ENCODE measurements at places on chromosomes 1 and 21.

DNA sequence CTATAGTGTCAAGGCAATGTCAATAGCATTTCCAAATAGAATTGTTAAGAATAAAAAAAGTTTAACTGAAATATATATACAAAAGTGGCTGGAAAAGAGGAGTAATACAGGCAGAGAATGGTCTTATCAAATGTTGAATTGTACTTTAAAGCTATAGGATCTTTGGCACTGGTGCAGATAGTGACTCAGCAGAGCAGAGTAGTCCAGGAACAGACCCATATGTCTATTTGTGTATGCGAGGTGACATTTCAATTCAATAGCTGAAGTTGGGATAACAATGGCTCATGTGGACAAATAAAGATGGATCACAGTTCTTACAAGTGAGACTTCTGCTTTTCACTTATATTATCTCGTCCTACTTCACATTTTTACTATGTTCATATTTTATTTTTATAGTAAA is 543.0 kb upstream of the B3GALT2 start:
- no peak for DNase-seq

DNA sequence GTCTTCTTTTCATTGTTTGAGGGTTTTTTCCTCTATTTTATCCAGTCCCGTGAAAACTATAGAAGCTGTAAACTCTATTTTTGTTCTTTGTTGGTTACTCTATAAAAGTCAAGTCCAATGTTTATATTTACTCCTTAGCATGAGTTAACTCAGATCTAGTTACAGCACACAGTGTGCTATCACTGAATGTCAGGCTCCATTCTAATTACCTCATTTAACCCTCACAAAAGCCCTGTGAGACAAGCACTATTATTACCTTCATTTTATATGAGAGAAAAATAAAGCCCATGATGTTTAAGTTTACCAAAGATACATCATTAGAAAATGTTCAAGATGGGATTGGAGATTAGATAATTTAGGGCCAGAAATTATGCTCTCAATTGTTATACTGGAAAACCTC is 251.4 kb upstream of the SNX7 start:
- DNase-seq, result no peak

DNA sequence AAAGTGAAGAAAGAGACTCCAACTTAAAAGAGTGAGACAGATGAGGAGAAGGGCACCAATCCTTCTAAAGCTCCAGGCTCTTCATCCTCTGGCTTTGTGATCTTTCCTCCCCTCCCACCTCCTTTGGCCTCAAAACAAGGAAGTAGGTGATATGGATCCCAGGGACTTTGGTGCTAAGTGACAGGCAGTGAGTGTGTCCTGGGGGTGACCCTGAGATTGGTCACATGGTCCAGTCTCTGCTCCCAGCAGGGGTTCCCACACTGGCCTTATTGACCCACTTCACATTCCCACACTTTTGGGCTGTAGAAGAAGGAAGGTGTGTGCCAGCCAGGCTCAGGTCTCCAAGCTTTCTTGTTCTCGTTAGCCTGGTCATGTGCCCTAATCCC is 401.2 kb upstream of the PROX1 start:
- DNase-seq, result no peak

DNA sequence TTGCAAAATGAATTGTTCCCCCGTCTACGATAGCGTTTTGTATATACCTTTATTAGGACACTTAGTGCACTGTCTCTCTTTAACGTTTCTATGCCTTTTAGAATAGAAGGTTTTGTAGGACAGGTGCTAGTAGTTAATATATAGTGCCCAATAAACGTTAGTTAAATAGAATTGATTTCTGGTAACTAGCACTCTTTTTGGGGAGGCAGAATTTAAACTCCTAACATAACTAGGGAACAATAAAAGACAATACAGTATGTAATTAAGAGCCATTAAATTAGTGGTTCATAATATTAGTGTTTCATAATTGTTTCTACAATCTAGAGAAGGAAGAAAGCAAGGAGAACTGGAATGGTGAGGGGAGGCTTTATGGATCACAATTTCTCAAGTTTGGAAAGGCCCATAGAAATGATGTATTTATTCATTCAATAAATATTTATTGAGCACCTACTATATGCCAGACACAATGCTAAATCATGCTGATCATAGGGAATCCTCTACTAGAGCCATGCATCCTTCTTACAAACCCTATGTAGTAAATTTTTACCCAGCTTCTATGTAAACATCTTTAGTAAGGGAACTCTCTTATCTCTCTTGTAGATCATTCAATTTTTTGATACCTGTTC is 742 bp downstream of the POLR3GL start:
- no peak for DNase-seq

DNA sequence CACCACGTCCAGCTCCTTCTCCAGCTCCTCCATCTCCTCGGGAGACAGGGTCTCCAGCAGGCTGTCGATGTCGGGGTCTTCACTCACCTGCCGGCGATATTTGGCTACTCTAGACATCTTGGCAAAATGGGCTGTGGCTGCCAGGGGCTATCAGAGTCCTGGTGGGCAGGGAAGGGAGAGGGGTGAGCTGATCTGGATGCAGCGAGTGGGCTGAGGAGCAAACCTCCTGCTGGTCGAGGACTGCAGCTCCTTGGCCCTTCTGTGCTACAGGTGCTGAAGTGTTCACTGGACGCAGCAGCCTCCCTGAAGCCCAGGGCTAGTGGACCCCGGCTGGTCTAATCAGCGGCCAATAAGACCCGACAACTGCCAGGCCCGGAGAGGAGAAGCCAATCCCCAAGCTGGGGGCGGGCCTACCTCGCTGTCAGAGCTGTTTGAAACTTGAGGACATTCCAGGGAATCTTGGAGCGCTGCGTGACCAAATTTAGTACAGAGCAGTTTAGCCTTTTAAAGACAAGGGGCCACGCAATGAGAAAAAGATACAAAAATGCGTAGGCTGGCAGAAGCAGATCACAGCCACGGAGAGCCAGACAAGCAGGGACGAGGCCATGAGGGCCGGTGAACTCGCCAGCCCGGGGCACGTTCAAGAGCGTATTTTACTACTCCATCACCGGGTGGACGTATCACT is at the start of gene LMOD1:
Gene LMOD1, minus strand, starts transcription at position 325 of the 685 bp plus-strand sequence. Its CDS starts 208 bp downstream, at position 117.
- peak; percentile 4 for DNase-seq

DNA sequence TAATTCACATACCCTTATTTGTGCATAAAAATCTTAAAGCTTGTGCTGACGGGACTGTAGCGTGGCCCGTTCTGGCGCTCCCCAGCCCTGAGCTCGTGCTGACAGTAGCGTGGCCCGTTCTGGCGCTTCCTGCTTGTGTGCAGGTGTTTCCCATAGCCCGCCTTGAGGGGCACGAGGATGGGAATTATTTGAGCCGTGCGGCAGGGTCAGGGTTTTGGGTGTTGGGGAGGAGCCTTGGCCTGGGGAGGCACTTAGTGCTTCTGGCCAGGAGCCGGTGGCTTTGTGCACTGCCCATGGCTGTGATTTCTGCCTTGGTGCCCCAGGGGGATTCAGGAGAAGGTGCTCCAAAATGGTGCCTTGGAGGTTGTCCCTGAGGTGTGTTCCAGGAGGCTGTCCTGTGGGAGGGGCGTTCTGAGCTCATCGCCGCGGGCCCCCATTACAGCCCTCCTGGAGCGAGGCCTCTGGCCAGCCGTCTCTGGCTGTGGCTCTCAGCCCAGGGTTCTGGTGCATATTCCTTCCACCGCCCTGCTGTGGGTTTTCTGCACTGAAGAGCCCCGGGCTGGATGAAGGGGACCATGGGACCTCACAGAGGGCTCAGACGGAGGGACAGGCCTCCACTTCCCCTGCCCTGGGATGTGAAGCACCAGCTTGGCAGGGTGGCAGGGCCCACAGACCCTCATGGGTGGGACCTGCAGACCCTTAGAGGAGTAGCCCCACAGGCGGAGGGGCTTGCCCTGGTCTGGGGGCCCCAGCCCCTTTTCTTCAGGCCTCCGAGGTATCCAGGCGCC is 6.6 kb downstream of the SLX9 start:
- DNase-seq, result no peak

DNA sequence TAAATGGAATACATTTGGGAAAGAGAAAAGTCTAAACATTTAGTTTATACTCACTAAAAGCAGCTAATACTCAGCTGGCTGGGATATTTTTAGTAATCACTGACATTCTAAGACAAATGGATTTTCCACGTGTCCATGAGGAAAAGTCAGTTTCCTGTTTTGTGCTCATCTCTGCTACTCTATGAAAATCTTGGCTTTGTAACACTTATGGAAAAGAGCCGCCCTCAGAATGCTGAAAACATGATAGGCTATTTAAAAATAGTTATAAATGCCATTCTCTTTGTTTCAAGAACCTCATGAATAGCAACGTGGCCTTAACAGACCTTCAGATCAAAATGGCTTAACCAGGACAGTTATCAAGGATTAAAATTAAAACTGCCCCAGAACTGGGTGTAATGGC is 29.9 kb downstream of the MRAP start:
- DNase-seq, result no peak

DNA sequence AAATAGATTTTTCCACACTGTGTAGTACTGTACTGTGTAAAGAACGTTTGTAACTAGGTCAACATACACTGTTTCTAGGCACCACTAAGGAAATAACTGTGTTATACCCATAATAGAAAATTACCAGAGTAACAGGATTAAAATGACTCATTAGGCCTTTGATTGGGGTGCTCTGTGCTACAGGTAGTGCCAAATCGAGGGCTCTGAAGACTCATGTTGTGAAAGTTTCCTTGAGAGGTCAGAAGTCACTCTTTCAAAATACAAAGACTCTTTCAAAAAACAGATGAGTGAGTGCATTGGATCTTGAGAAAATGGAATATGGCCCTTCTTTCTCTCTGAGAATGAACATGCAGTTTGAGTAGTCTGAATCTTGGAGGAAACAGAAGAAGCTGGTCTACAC is 143.0 kb downstream of the MRPL39 start:
- no peak for DNase-seq

GRCh38 chr1:223611936-223612335 is 53.6 kb downstream of the CAPN8 start:
- peak; percentile 53 for DNase-seq

DNA sequence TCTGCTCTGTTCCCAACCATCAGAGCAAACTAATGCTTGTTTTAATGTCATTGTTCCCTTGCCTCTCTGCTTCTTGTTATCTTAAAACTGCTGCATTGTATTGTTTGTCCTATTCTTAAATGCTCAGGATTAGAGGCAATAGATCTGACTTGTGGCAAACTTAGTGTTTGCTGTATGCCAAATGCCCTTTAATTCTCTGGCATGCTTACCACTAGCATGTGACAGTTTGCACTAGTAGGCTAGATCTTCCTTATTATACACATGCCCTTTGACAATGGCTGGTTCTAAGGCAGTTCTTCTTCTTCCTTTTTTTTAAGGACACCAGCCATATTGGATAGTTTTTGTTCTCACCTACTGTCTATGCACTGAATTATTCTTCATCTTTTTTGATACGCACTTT is 30.1 kb downstream of the PALMD start:
- no peak for DNase-seq

GRCh38 chr1:234660536-234661316 is 50.7 kb upstream of the IRF2BP2 start:
- no peak for DNase-seq

DNA sequence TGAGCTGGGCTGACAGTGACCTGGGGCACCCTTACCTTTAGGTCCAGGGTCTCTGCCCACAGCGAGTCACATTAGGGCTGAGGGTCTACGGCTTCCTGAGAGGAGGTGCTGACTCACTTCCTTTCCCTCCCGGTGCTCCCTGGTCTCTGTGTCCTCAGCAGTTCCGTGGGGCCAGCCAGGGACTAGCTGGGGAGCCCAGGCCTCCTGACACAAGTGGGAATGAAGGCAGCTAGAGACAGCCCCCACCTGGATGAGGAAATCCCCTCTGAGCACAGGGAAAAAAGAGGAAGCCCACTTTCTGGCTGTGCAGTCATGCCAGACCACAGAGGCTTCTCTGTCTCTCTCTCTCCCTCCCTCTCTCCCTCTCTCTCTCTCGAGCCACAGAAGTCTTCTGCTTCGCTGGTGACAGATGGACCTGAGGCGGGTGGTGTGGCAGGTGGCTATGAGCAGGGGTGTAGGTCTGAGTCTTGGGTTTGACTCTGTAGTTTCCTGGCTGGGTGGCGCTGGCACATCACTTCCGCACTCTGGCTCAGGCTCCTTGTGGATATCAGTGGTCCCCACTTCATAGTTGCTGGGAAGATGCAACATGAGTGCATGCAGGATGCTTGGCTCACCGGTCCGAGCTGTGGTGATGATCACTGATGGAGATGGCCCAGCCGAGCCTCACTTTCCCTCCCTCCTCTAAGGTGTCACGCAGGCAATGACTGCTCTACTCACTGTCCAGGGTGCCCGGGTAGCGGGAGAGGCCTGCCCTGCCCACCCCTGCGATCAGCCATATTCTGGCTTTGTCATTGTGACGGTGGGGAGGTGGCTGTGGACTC is 3.5 kb downstream of the SLC66A1 start:
- peak; percentile 52 for DNase-seq

- DNase-seq, result no peak
Measured at GRCh38 chr1:233597489-233597901, 16.4 kb upstream of the KCNK1 start.

GRCh38 chr1:32907435-32907834 is 6.2 kb upstream of the TMEM54 start:
- DNase-seq, result no peak

- peak; percentile 67 for DNase-seq
Measured at GRCh38 chr1:61520401-61520800, 204.5 kb downstream of the TM2D1 start.

DNA sequence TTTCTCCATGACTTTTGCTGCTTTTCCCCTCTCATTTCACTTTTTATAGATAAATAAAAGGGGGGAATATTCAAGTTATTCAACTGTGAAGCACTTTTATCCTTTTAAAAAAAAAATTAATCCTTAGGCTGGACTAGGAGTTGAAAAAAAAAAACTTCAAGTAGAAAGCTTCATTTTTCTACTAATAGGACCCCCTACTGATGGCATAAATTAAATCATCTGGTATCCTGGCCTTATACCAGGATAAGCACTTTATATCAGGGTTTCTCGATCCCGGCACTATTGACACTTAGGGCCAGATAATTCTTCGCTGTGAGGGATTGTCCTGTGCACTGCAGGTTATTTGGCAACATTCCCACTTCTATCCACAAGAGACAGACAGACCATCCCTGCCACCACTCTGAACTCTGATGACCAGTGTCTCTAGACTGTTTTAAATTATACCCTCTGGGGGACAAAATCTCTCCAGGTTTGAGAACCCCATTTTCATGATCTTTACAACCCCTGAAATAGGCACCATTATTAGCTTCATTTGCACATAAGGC is 17.6 kb downstream of the USP33 start:
- no peak for DNase-seq

GRCh38 chr1:2988256-2988655 is 33.0 kb upstream of the ACTRT2 start:
- DNase-seq, result no peak

- DNase-seq, result no peak
Measured at GRCh38 chr1:47219001-47219400, 13.0 kb downstream of the TAL1 start.

GRCh38 chr1:27568300-27569087 is 35.5 kb downstream of the AHDC1 start:
- peak; percentile 90 for DNase-seq

DNA sequence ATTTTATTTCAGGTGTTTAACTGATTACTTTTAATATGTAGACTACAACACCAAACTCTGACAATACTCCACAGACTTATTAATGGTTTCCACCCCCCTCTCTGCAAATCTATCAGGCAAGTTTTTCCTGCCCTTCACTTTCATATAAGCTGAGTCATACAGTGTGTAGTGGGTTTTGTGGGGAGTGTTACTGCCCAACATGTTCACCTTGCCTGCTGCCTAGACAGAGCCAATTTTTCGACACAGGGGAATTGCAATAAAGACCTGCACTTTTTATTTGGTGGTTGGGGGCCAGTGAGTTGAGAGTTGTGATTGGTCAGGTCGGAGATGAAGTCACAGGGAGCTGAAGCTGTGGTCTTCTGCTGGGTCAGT is 119.7 kb downstream of the PPIAL4G start:
- DNase-seq, result no peak

Data from inflammatory macrophage treated with lipopolysaccharide for 4 hours (primary cell).